GDM1 (cell line): ENCODE measurements at places on chromosomes 16 and 17.

GRCh38 chr17:57599271-57600045 is 145.6 kb downstream of the CCDC182 start:
- no peak for DNase-seq

- DNase-seq, result no peak
Measured at GRCh38 chr17:61517843-61518606, 65.8 kb downstream of the TBX4 start.

- no peak for DNase-seq
Measured at GRCh38 chr16:48262631-48263030, 15.3 kb upstream of the ABCC11 start.

DNA sequence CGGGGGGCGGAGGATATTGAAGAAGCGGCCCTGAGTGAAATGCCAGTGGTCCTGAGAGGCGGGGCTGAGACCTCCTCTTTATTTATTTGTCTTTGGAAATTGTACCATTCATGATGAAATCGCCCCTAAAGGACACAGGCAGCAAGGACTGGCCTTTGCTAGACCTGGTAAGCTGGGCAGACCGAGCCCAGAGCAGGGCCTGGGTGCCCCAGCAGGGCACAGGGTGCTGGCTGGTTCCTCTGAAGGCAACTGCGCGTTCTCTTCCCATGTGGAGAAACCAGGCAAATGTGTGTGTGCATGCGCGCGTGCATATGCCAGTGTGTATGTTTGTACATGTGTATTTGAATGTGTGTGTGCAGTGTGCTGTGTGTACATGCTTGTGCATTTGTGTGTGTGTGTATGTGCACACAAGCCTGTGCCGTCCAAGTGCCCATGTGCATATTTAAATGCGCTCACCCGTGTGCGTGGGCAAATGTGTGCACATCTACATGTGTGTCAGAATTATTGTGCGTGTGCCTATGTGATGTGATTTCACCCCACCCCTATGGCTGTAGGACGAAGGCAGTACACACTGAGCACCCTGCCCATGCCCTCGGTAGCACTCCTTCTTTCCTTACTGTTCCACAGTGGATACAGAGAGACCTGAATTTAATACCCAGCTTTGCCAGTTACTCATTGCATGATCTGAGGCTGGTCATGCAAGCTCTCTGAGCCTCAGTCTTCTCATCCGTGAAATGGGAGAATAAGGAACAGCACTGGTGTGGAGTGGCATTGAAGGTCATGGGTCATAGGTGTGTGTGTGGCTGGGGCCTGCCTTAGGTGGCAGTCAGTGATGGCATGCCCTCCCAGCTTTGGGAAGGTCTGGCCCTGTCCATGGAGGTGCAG is 105.2 kb downstream of the CMIP start:
- no peak for DNase-seq

- no peak for DNase-seq
Measured at GRCh38 chr17:8532021-8532420, 96.3 kb downstream of the NDEL1 start.

GRCh38 chr17:5675625-5676421 is 91.5 kb upstream of the NLRP1 start:
- no peak for DNase-seq

DNA sequence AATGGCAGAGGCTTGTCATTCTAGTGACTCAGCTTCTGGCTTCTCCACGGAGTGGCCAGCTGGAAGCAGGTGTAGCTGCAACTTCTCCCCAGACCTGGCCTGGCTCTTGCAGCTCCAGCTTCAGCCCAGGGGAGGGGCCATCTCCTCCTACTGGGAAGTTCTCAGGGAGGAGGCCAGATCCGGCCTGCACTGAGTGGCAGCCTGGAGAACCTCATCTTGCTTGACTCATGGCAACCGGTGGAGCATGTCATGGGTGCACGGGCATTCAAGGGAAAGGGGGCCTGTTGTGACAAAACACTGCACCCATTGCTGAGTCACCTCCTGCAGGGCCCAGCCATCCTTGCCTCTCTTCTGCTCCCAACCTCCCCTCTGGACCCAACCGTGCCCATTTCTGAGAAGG is 273.9 kb upstream of the MAF start:
- no peak for DNase-seq

DNA sequence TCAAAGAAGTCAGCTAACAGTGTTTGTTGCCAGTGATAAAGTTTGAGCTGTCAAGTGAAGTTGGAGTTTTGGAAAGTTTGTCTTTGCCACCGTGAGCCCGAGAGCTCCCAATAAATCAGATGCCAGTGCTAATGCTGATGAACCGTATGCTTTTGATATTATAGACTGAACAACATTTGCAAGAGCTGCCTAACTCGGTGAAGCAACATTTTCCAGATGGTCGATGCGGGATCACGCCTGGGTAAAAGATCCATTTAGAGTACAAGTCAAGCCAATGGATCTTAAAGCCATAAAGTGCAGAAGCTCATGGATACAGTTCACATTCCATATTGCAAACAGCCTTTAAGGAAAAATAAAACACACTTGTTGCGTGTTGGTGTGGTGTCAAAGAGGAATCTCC is 9.6 kb downstream of the BANP start:
- no peak for DNase-seq

DNA sequence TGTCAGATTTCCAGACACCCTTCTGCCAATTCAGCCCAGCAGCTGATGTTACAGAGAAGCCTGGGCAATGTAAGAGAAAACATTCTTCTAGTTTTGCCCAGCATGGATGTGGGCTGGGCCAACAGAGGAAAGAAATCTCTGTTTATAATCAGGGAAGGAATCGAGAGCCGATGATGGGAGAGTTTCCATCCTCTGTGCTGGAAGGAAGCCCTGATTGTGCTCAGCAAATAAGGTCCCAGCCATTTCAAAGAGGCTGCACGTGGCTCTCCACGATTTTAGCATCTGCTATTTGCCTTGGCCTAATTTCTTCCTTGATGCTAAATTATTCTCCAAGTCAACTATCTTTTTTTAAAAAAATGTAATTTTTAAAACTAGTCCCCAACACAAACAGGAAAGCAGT is 70.0 kb downstream of the IRX6 start:
- no peak for DNase-seq

GRCh38 chr16:2535625-2536013 is 2.2 kb upstream of the PDPK1 start:
- DNase-seq, result no peak

DNA sequence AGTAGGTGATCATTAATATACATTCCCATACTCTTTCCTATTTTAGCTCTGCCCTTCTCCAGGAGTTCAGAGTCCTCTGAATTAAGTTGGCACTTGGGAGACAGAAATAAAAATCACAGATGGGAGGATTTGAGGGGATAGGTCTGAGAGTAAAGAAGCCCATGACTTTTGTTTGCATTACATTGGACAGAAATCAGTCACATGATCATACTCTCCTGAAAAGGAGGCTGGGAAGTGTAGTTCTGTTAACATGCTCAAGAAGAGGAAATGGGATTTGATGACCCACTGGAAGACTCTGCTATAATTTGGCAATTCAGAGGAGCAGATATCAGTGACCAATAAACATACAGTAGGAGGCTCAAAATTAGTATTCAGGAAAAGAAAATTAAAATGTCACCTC is 674.9 kb upstream of the C16orf82 start:
- DNase-seq, result no peak

GRCh38 chr17:77965352-77965751 is 6.8 kb downstream of the TNRC6C start:
- no peak for DNase-seq

GRCh38 chr17:62794666-62794971 is 13.5 kb downstream of the MARCHF10 start:
- DNase-seq, result peak; percentile 48

DNA sequence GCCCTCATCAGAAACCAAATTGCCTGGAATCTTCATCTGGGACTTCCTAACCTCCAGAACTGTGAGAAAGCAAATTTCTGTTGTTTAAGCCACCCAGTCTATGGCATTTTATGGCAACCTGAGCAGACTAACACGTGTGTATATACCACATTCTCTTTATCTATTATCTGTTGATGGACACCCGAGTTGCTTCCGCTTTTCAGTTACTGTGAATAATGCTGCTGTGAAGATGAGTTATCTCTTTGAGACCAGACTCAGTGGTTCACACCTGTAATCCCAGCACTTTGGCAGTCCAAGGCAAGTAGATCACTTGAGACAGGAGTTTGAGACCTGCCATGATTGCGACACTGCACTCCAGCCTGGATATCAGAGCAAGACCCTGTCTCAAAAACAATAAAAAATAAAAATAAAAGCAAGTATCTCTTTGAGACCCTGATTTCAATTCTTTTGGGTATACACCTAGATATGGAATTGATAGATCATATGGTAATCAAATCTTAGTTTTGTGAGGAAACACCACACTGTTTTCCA is 27.2 kb upstream of the CNEP1R1 start:
- DNase-seq, result no peak
